ENCODE measurements at places on chromosomes 4 and X. TPM values are rescaled to one million over a fixed set of nuclear protein-coding genes. Genes with fewer than 3 reads are reported as not detected.

Gene MGAT4D
- total RNA-seq: not detected

Gene FGF13
- not detected for total RNA-seq

Gene MAGEA4
- total RNA-seq: not detected

Gene NXF2
- total RNA-seq: not detected

Gene ART3
- not detected for total RNA-seq

Gene ITIH6
- not detected for total RNA-seq

- no peaks in the 10 kb centered on the region for H3K4me1 ChIP-seq
- H3K27me3 ChIP-seq: no peaks in the 10 kb centered on the region
- H3K27ac ChIP-seq: no peak overlapping the region
- no peak for DNase-seq
- no peaks in the 10 kb centered on the region for H3K36me3 ChIP-seq
- no peak overlapping the region for H3K4me3 ChIP-seq
These were observed 57.1 kb downstream of the RBM46 start for GRCh38 chr4:154838155-154838554.

DNA sequence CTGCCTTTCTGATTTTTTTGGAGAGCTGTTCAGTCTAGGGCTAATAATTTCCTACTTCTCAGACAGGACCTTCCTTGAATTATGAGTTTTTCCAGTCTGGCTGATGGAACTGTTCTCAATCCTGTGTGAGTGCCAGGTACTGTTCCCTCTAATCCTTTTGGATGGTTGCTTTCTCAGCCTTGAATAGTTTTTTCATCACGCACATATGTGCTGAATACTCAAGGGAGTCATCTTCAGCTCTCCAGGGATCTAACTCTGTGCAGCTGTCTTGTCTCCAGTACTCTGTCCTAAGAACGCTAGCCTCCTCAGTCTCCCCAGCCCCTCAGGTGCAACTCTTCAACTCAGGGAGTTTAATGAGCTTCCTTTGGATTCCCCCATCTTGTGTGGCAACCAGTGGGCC is 93.2 kb downstream of the GASK1B start:
- no peak overlapping the region for H3K27ac ChIP-seq
- no peaks in the 10 kb centered on the region for H3K36me3 ChIP-seq
- DNase-seq: no peak
- no peaks in the 10 kb centered on the region for H3K4me1 ChIP-seq
- H3K27me3 ChIP-seq: no peaks in the 10 kb centered on the region

- H3K36me3 ChIP-seq: peaks cover 16% of the 10 kb centered on the region
- H3K4me3 ChIP-seq: peak overlapping the region; percentile 94
- H3K27me3 ChIP-seq: peaks cover 17% of the 10 kb centered on the region
These were observed 758 bp downstream of the SCFD2 start for GRCh38 chr4:53365121-53365485.

DNA sequence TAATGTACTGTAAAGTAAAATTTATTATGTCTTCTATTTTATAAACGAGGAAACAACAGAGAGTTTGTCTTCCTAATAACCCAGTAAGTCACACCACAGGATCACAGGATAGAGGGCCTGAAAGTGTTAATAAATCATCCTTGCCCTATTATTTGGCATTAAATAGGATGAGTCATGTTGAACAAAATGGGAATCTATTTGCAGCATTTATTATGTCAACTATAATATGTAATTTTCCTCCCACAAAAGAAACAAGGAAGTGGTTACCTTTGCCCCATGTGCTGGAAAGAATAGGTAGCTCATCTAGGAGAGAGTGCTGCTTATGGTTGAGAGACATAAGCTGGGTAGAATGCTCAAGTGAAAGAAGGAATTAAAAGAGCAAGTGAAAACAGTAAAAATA is 237.6 kb upstream of the NDST3 start:
- no peak overlapping the region for H3K4me3 ChIP-seq
- H3K27ac ChIP-seq: no peak overlapping the region
- no peaks in the 10 kb centered on the region for H3K4me1 ChIP-seq
- H3K36me3 ChIP-seq: no peaks in the 10 kb centered on the region
- DNase-seq: no peak
- H3K27me3 ChIP-seq: no peaks in the 10 kb centered on the region

GRCh38 chrX:116267511-116268040 is 97.0 kb downstream of the AGTR2 start:
- no peaks in the 10 kb centered on the region for H3K27me3 ChIP-seq
- no peaks in the 10 kb centered on the region for H3K4me1 ChIP-seq
- H3K27ac ChIP-seq: no peak overlapping the region
- H3K36me3 ChIP-seq: no peaks in the 10 kb centered on the region
- no peak for DNase-seq

GRCh38 chrX:17459008-17459611 is 84.1 kb downstream of the NHS start:
- no peak for DNase-seq
- H3K4me3 ChIP-seq: no peak overlapping the region
- no peak overlapping the region for H3K27ac ChIP-seq
- H3K4me1 ChIP-seq: no peaks in the 10 kb centered on the region
- H3K27me3 ChIP-seq: no peaks in the 10 kb centered on the region
- H3K36me3 ChIP-seq: no peaks in the 10 kb centered on the region

DNA sequence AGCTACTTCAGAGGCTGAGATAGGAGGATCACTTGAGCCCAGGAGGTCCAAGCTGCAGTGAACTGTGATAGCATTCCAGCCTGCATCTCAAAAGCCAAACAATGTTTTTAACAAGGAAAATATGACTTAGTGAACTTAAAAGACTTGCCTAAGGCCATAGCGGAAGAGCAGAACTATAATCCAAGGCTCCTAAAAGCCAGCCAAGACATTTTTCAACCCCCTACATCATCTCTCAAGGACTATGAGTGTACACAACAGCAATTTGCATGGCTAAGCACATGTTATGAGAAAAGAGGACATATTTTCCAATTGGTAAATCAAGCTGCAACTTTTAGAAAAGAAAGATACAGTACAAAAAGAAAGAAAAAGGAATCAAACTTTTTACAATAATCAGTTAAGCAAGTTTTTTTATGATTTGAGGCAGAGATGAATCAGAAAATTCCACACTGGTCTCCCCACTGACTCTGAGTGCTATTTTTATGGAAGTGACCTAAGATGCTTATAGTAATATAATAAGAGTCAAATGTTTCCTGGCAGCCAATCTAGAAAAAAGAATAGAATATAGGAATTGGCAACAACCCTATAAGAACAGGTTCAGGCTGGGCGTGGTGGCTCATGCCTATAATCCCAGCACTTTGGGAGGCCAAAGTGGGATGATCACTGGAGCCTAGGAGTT is 9.8 kb upstream of the ACOT9 start:
- H3K36me3 ChIP-seq: no peaks in the 10 kb centered on the region
- H3K4me3 ChIP-seq: no peak overlapping the region
- DNase-seq: no peak
- no peaks in the 10 kb centered on the region for H3K27me3 ChIP-seq

- no peak overlapping the region for H3K4me3 ChIP-seq
- no peak overlapping the region for H3K27ac ChIP-seq
- no peaks in the 10 kb centered on the region for H3K36me3 ChIP-seq
- H3K27me3 ChIP-seq: no peaks in the 10 kb centered on the region
- DNase-seq: no peak
These were observed 45.5 kb downstream of the FAM9B start for GRCh38 chrX:8988446-8988845.

GRCh38 chr4:110250023-110250387 is 51.6 kb upstream of the ELOVL6 start:
- H3K27ac ChIP-seq: no peak overlapping the region
- peaks cover 8% of the 10 kb centered on the region for H3K27me3 ChIP-seq
- H3K36me3 ChIP-seq: no peaks in the 10 kb centered on the region
- no peak for DNase-seq
- no peaks in the 10 kb centered on the region for H3K4me1 ChIP-seq

DNA sequence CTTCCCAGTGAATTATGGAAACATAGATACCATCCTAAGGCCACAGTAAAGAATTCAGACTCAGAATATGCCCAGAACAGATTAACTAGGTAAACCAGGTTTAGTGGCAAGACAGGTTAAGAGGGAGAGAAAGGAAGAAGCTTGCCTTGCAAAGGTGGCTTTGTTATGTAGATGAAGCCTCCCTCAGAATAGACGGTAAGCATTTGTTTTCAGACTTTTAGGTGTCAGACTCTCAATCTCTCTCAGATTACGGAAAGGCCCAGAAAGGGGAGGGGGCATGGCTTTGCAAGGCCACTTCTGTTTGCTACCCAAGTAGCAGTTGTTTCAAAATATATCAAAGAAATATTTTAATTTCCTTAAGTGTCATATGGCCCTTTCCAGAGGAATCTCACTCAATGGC is 457.1 kb upstream of the BOD1L1 start:
- no peaks in the 10 kb centered on the region for H3K27me3 ChIP-seq
- no peaks in the 10 kb centered on the region for H3K4me1 ChIP-seq
- H3K36me3 ChIP-seq: no peaks in the 10 kb centered on the region
- no peak overlapping the region for H3K27ac ChIP-seq
- H3K4me3 ChIP-seq: no peak overlapping the region

- peaks cover 6% of the 10 kb centered on the region for H3K4me1 ChIP-seq
- no peak overlapping the region for H3K4me3 ChIP-seq
- H3K27ac ChIP-seq: no peak overlapping the region
- no peaks in the 10 kb centered on the region for H3K36me3 ChIP-seq
These were observed 5.4 kb upstream of the PDLIM5 start for GRCh38 chr4:94446386-94446785.

- DNase-seq: no peak
- H3K27ac ChIP-seq: no peak overlapping the region
- H3K36me3 ChIP-seq: peaks cover 2% of the 10 kb centered on the region
These were observed 1.5 kb upstream of the TLR7 start for GRCh38 chrX:12865359-12865758.

- no peaks in the 10 kb centered on the region for H3K27me3 ChIP-seq
- no peaks in the 10 kb centered on the region for H3K36me3 ChIP-seq
- H3K4me3 ChIP-seq: no peak overlapping the region
- no peak for DNase-seq
- H3K4me1 ChIP-seq: peaks cover 18% of the 10 kb centered on the region
These were observed 40.5 kb upstream of the RELL1 start for GRCh38 chr4:37726666-37727065.

Measured in activated CD4-positive, alpha-beta T cell treated with anti-CD3 and anti-CD28 coated beads, Interleukin-2, amount 10 ng/mL, durations not matched to agents 7 days and 5 days (primary cell).